ENCODE measurements at places on chromosomes 3 and 15.

DNA sequence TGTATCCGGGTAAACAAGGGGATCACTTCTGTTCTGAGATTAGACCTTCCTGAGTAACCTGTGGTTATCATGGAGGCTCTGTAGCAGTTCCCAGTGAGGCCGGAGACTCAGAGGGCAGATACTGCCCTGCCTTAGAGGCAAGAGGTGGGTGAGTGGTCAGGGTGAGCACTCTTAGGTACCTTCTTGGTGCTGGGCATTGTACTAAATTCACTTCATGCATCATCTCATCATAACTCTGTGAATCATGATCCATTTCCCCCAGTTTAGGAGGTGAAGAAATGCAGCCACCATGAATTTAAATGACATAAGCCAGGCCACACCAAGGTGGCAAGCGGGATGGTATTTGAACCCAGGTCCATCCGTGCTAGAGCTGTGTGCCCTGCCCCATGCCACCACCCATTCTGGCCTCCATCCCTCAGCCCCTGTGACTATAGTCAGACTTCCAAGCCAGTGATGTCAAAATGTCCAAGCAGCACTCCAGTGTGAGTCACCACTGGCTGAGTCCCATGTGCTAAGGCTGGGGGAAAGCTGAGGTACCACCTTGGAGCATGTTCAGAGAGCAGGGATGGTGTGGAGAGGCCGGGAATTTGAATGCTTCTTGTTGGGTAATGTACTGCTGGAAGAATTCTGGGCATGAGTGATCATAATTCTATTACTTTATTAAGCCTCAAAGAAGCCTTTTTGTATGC is 88.8 kb downstream of the EPHB1 start:
- DNase-seq: no peak

DNA sequence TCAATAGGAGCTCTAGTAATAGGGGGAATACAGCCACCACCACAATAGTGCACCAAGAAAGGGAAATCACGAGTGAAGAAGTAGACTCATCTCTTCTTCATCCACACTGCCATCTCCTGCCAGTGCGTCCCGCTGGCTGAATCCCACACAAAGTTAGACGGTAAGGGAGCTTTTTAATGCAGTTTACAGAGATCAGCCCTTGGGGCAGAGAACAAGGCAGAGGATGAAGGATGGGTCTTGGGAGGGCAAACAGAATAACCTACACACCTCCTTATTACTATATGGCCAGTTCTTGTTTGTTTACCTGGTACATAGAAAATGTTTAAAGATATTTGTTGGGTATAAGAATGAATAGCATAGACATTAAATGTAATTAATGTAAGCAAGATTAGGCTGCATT is 11.0 kb upstream of the DPH6 start:
- no peak for DNase-seq

DNA sequence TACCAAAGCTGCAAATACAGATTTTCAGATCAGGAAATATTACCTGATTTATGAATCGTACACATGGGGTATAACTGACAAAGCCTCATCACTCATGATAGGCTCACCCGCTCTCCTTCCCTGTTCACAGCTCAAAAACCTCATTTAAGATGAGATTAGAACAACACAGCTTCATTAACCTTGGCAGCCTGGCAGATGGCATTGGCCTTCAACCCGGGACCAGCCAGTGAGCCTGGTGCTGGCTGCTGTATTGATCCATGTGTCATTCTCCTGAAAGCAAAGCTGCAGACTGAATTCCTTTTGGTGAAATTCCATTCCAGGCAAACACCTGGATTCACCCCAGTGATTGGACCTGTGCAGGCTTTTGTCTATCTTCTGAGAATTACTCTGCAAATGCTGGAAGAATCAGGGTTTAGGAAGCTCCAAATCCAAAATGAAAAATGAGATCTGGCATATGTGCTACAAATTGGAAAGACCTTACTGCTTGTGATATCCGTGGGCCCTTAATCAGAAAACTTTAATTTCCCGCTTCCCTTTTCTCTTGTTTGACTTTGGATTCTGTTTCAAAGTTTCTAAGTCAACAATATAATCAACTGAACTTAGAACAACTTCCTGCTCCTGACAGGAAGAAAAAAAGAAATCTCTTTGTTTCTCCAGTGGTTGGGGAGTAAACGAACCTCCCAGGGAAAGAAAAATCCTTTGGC is 189.1 kb upstream of the KBTBD8 start:
- DNase-seq: no peak

- no peak for DNase-seq
These were observed 23.5 kb upstream of the TNFSF10 start for GRCh38 chr3:172546628-172547214.

GRCh38 chr3:52518723-52519444 is 14.8 kb downstream of the NT5DC2 start:
- DNase-seq: no peak

DNA sequence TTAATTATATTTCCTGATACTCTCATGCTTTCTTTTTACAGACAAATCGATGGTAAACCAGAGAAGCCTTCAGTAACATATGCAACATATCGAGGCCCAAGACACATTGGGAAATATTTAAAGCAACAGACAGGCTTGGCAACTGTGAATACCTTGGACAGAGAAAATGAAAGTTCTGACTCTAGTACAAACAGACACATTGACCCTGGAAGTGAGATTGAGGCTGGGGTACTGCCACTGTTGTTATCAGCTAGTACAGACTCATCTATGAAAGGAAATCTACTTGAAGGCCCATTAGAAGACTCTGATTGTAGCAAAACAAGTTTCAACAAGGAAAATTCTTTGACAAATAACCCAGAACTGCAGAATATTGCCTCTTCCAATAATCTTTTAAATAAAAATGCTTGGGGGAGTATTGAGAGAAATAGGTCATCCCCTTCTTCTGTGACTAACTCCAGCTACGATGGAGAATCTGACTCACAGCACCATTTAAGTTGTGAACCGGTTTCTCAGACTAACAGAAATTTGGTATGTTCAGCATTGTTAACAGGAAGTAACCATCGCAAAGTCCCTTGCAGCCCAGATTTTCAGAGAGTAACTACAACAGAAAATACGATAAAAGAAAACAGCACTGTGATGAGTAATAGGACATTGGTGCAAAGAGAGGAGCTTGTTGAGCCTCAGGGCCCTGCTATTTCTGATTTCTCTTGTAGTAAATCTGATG is 50.2 kb downstream of the CRYBG3 start:
- no peak for DNase-seq

DNA sequence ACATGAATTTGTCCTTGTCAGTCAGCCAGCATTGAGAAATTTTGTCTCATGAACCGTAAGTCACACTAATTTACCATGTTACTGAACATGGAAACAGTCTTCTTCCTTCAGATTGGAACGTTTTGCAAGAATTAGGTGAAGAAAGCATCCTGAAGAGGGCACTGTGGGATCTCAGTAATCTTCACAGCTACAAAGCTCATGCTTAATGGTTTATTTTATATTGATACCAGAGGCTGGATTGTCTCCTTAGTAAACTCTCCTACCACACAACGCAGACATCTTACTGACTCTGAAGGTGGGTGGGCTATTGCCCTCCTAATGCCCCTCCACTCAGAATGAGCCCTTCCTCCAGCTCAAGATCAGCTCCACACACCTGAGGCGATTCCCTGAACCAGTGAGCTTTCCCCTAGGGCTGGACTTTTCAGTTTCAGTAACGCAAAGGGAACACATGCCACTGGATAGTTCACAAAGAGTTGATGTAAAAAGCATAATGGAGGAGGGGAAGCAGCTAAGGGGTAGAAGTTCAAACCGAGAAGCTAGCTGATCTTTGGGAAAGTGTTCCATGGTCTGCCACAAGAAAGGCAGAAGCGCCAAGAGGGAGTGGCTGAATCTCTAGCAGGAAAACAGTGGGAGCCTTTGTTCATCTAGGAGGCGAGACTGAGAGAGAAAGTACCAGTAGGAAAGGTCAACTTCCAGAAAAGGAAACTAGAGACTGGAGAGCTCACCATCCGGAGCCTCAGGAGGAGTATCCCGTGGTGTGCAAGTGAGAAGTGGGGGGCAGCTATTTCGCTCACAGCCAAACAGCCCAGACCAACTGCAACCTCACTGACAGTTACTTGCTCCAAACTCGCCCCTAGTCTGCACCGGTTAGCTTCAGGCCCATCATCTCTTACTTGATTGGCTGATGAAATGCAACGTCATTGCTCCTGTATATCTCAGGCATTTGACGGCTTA is at the start of gene SLC9C1:
Gene SLC9C1 (minus strand): TSS at position 849 of the 954 bp plus-strand sequence. CDS start 7,425 bp downstream, outside the sequence.
- DNase-seq: no peak

DNA sequence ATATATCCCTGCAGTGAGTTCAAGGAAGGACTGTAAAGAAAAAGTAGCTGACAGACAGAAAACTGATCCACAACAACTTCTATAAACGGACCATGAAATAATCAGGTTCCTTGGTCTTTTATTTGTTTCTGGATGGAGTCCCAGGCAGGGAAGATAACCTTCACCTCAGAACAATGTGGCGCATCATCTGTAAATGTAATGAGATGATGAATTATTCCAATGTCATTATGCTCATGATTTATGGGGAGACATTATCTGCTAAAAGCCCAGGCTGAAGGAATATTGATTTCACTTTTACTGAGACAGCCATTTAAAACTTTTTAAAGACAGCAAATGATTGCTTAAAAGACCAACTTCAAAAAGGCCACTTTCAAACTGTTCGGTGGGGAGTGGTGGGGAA is 354.9 kb upstream of the ADAMTS9 start:
- no peak for DNase-seq

DNA sequence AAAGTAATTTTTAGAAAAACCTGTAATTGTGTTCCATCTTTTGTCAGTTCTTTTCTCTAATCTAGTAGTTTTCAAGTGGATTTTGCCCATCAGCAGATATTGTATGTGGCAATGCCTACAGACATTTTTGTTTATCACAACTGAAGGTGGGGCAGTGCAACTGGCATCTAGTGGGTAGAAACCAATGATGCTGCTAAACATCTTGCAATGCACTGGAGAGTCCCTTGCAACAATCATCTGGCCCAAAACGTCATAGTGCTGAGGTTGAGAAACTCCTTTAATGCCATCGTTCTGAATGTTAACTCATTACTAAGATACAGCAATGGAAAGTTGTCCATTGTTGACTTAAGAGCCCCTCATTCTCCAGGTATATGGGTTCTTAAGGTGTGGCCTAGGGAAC is 80.1 kb downstream of the BTD start:
- DNase-seq: no peak

- peak; percentile 22 for DNase-seq
These were observed at the start of gene PLSCR2 for GRCh38 chr3:146469150-146470017. TSS of gene PLSCR2 (minus strand) at chr3:146469561. CDS start at chr3:146459904, 9,657 bp downstream.

- DNase-seq: peak; percentile 3
These were observed 30.2 kb upstream of the ZNF609 start for GRCh38 chr15:64430000-64430735.

DNA sequence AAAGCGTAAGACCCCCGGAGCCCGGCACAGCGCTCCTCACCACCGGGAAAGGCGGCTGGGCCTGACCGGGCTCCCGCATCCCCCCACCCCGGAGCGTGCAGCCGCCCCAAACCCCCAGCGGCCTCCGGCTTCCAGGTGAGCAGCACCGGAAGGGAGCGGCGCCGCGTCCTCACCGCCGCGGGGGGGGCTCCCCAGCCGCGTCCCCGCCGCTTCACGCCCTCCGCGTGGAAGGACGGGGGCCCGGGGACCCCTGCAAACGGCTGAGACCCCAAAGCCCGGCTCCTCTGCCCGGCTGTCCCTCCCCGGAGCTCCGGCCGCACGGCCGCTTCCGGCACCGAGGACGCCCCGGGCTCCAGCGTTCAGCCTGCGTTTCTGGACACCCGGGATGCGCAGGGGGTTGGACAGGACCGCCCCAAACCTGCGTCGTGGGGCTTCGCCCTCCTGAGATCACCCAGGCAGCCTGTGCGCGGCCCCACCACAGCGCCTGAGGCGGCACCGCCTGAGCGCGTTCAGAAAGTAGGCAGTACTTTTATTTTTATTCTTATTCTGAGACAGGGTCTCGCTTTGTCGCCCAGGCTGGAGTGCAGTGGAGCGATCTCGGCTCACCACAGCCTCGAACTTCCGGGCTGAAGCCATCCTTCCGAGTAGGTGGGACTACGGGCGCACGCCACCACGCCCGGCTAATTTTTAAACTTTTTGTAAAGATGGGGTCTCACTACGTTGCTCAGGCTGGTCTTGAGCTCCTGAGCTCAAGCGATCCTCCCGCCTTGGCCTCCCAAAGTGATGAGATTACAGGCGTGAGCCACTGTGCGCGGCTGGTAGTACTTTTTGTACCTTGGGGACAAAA is 51.6 kb upstream of the BLM start:
- no peak for DNase-seq
